Posterior cingulate gyrus (tissue), 11 donors: ENCODE measurements at places on chromosomes 6 and 20.

DNA sequence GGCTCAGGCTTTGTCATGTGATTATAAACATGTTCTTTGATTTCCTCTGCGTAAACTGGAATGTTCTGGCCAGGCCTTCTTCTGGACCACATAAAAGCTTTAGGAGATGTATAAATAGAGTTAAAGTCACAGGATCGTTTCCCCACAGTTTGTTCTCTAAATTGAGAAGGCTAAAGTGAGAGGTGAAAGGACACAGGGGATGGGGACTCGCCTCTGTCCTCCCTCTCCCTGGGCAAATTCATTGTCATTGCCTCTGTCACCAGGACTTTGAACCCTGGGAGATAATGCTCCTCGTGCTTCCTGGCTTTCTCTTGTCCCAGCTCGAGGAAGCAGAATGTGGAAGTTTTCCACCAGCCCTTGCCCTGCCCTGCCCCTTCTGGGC is 20.3 kb upstream of the ZFAND3 start:
- DNase-seq, result no peak

GRCh38 chr6:16331384-16332174 is 93.2 kb downstream of the GMPR start:
- DNase-seq, result peak; percentile 92

GRCh38 chr20:57025666-57026224 is 240.7 kb downstream of the BMP7 start:
- no peak for DNase-seq

DNA sequence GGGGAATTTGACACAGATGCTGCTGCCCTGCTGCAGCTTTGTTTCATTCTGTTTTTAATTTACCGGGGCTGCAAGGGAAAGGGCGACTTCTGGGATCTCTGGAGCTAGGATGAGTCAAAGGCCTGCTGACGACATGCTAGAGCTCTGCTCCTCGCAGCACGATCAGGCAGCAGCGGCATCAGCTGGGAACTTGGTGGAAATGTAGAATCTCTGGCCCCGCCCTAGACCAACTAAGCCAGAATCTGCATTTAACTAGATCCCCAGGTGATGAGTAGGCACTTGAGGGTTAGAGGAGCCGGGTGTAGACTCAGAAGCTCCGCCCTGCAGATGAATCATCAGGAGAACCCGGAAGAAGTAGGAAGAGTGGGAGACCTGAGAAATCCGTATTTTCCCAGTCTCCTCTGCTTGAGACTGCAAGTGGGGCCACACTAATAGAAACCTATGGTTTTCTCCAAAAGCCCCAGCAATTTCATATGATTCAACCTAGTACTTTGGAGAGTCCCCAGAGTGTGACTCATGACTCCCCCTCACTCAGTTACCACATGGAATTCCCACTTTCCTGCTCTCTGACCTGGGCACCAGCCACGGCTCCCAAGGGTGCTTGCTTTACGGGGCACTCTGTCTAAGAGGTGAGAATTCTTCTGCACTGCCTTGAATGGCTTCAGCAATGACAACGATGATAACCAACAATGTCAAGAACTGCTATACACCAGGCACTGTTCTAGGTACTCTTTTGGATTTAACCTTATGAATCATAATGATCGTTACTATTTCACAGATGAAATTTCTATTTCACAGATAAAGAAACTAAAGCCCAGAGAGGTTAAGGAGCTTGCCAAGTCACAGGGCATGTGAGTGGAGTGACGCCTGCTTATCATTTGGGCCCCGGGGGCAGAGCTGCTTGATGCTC is 18.1 kb downstream of the TUBB2B start:
- peak; percentile 53 for DNase-seq

DNA sequence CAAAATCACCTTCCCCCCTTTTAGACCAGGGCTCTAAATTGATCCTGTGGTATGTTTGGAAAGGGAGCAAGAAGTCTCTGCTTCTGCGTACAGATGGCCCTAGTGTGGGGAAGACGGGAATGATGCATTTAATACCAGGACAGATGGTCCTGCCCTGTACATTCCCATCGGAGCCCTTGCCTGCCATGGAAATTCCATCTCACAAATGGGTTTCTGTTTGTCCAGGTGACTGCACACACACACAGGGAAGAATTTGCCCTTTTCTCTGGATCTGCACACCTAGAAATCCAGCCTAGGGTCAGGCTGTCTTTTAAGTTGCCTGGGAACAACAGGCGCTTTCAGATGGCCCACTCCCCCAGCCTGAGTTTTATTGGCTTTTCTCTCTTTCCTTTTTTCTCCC is 1.3 kb downstream of the MAS1 start:
- DNase-seq, result no peak

DNA sequence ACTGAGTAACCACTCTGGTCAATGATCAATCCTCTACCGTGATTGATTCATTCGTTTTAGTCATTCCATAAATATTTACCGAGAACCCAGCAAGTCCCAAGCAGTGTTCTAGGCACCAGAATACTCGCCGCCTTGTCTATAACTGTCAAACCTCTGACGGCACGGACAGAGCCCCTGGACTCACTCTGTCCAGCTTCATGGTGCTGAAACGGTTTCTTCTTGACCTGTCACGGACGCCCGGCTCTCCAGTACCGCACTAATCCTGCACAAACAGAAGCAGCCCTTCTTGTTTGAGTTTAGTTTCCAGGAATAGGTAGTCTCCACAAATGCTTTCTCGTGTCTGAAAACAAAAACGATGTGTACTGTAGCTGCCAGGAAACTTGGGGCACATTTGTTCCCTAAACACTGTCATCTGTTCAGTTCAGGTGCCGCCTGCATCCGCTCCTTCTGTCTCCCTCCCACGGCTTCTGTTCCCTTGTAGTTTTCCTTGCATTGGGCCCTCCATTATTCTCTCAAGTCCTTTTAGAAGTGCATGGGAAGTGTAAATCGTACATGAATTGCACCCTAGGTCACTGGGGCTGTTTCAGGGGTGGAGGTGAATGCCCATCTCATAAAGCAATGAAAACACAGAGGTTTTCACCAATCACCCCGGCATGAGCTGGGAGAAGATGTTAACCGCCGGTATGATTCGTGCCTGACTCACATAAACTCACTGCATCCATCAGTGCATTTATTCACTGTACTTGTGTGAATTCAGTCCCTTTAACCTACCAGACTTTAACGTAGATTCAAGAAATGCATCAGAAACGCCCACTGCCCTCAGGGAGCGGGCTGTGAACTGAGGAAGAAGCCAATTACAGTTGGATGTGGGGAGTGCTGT is 209.3 kb upstream of the CDH4 start:
- DNase-seq, result no peak

GRCh38 chr6:43096451-43097097 is 20.5 kb downstream of the PTK7 start:
- no peak for DNase-seq

GRCh38 chr6:167966540-167966905 is 30.9 kb upstream of the KIF25 start:
- no peak for DNase-seq

- DNase-seq, result no peak
These were observed 99.1 kb upstream of the MTHFD1L start for GRCh38 chr6:150766201-150766997.

DNA sequence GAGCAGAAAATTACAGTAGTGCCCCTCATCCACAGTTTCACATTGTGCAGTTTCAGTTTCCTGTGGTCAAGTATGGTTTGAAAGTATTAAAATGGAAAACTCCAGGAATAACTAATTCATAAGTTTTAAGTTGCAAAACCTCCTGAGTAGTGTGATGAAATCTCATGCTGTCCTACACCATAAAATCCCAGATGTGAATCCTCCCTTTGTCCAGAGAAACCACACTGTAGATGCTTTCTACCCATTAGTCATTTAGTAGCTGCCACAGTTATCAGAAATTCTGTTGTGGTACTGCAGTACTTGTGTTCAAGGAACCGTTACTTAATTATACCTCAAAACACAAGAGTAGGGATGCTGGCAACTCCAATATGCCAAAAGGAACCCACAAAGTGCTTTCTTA is 74.7 kb downstream of the PTCHD4 start:
- no peak for DNase-seq

- DNase-seq, result peak; percentile 37
These were observed 3.2 kb upstream of the TUBB1 start for GRCh38 chr20:59015812-59016711.

- DNase-seq, result no peak
These were observed 85.4 kb upstream of the MYLIP start for GRCh38 chr6:16043171-16044135.

DNA sequence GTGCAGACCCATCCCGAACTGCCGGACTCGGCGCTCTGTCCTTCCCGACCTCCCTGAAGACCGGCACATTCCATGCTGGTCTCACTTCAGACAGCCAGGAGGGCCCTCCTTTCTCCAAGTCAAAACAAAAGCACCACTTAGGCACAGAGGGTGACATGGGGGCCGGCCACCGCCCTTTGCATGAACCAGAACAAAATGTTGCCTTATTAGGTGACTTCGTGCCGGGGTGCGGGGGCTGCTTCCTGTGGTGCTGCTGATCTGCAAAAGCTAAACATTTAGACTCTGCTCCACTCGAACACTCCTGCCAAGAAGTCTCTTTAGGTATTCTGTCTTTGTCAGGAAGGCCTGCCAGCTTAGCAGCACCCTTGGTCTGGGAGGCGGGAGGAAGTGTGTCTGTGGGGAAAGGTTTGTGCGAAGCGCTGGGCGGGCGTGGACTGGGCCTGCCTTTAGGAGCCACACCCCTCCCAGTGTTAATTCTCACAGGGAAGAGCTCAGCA is 133.8 kb downstream of the SMOC2 start:
- DNase-seq, result no peak

- no peak for DNase-seq
These were observed 20.1 kb downstream of the IGF2R start for GRCh38 chr6:159988983-159989454.

GRCh38 chr6:10434235-10434634 is 19.4 kb upstream of the TFAP2A start:
- DNase-seq, result no peak

GRCh38 chr6:131163886-131164285 is 28.6 kb downstream of the AKAP7 start:
- DNase-seq, result no peak

- no peak for DNase-seq
These were observed 26.0 kb upstream of the CCND3 start for GRCh38 chr6:41967312-41968287.

GRCh38 chr6:53426117-53426516 is 77.4 kb upstream of the ELOVL5 start:
- DNase-seq, result no peak

DNA sequence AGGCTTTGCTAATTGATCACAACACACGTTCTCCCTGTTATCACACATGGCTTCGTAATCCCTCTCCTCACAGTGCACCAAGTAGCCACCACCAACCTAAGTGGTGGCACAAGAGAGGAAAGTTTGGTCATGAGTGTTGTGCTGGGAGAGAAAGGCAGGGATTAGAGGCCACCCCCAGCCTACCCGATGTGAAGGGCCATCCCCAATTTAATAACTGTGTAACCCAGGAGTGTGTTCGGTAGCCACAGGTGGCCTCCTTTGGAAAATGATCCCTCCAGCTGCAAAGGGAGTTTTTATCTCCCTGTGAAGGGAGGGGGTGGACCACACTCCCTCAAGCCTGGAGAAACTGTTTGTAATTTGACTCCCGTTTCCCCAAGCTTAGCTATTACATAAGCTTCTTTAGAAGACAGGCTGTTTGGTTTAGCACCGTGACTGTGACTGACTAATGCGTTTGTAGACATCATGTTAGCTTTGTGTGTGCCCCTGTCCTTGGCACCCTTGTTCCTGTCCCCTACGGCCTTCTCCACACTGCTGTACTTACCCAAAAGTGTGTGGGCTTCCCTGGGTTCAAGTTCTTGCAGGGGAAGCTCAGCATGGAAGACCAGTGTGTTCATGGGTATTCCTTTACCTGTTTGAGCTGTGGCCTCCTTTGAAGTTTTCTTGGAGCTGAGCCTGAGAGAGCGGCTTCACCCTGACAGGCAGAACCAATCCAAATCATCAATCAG is 20.6 kb downstream of the PPP1R16B start:
- no peak for DNase-seq

- no peak for DNase-seq
These were observed 65.7 kb downstream of the PRSS35 start for GRCh38 chr6:83578057-83578456.

DNA sequence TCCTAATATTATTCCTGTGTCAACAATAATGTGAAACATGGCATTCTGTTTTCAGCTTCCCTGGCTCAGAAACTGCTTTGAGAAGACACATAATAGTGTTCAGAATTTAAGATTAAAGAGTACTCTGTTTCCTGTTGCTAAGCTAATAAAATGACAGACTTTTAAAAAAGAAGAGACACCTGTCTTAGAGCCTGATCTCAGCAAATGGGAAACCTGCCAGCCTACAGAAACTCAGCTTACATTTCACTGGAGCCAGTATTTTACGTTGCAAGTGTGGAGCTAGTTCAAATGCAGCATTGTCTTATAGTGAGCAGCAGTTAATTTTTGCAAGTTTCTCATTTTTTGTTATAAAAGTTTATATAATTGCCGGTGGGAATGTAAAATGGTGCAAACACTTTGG is 28.8 kb downstream of the KIZ start:
- no peak for DNase-seq

GRCh38 chr20:20065361-20065760 is 13.0 kb downstream of the CFAP61 start:
- DNase-seq, result no peak

- no peak for DNase-seq
These were observed 166.4 kb downstream of the FAXC start for GRCh38 chr6:99183066-99183465.

GRCh38 chr6:129890164-129890563 is 29.0 kb upstream of the TMEM244 start:
- no peak for DNase-seq

- DNase-seq, result no peak
These were observed 7.1 kb upstream of the ABHD16B start for GRCh38 chr20:63854069-63854765.

- peak; percentile 78 for DNase-seq
These were observed 36.8 kb downstream of the YTHDF1 start for GRCh38 chr20:63178889-63179686.

DNA sequence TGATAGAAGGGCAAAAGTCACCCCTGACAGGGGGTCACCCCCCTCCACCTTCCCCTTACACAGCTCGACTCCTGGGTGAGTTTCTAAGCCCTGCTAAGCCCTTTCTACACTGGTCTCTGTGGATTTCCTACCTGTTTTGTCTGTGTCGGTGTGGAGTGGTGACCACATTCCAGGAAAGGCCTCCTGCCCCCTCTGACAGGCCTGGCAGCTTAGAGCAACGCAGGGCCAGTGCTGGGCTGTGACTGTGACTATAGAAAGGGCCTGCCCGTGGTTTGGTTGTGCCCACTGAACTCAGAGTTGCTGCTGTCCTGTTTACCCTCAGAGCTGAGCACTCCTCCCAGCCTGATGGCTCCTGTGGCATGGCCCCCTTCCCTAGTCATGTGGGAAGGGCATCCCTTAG is 109.0 kb downstream of the ARMC2 start:
- DNase-seq, result no peak

DNA sequence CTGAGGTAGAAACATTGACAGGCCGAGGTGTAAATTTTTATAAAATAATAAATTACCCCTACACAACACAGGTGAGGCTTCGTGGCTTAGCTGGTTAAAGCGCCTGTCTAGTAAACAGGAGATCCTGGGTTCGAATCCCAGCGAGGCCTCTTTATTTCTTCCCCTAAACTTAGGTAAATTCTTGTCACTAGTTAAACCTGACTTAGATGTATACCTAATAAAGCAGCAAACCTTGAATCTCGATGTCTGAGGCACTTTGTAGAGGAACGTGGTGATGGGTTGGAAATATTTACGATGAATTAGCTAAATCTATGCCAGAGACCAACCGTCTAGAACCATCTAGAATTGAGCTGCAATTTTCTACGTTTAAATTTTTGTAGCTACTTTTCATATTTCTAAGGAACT is 185.6 kb downstream of the OR2B2 start:
- DNase-seq, result no peak
